Left ventricle myocardium superior (tissue), 1 donor: ENCODE measurements at places on chromosomes 12 and 14. TPM values are rescaled to one million over a fixed set of nuclear protein-coding genes. Genes with fewer than 3 reads are reported as not detected.

GRCh38 chr12:120234643-120235368 is 30.7 kb downstream of the PXN start:
- peak; percentile 89 for DNase-seq

DNA sequence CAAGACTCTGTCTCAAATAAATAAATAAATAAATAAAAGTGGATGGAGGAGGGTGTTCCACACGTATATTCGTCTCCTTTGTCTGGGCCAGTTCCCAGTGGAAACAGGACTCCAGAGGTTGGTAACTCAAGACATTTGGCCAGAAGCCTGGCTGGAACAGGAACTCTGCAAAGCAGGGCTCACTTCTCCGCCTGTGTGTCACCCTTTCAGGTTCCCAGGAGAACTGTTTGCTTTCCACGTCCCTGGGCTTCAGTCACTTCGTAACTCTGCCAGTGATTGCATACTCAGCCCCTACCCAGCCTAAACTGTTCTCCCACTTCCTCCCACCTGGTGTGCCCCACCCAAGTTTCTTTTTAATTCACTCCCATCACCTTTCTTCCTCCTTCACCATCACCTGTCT is 7.0 kb upstream of the UBE2N start:
- DNase-seq = no peak

- DNase-seq = no peak
These were observed 64.1 kb downstream of the E2F7 start for GRCh38 chr12:77001276-77001675.

GRCh38 chr14:68219407-68219806 is 399.8 kb downstream of the RAD51B start:
- DNase-seq = no peak

DNA sequence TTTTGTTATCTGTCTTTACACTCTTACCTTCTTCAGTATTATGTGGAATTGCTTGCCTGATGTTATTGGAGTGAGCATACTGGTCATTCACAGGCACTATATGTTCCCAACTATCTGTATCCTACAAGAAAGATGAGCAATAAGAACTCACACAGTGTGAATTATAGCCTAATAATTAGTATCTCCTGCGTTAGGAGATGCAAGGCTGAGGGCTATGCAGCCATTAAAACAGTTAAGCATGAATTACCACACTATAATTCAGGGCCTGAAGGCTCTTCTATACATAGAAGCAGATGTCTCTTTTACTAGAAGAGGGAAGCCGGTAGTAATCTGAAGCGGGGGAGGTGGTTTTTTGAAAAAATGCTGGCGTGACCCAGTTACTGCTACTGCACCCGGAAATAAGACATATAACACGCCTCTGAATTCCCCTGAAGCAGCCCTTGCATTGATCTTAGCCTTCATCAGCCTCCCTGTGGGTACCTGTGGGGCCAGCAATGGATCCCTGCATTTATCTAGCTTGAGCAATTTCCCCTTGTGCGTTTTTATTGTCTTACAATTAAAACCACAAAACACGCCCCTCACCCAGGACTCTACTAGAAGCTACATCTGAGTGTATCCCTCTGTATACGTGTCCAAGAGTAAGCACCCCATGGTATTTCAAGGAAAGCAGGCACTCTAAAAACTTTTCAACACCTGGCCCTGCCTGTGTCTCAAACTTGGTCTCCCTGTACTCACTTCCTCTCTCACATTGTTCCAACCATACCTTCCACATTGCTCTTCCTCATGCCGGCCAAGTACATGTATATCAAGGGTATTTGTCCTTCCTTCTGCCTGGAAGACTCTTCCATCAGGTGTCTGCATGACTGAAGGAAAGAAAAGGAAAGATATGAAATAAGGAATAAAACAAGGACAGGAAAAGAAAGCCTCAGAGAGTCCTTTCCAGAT is 210.9 kb upstream of the ARID2 start:
- no peak for DNase-seq

The ARMH4 gene
- 8.4 TPM for total RNA-seq

- DNase-seq = no peak
These were observed 7.0 kb downstream of the TNS2 start for GRCh38 chr12:53056901-53057300.

The GPR132 gene
- 1.3 TPM for total RNA-seq

GRCh38 chr12:104581005-104581570 is 124.3 kb downstream of the CHST11 start:
- DNase-seq = no peak

- peak; percentile 49 for DNase-seq
These were observed 2.6 kb upstream of the KLRK1 start for GRCh38 chr12:10392394-10392930.

GRCh38 chr14:37603688-37604251 is 8.3 kb downstream of the TTC6 start:
- no peak for DNase-seq

DNA sequence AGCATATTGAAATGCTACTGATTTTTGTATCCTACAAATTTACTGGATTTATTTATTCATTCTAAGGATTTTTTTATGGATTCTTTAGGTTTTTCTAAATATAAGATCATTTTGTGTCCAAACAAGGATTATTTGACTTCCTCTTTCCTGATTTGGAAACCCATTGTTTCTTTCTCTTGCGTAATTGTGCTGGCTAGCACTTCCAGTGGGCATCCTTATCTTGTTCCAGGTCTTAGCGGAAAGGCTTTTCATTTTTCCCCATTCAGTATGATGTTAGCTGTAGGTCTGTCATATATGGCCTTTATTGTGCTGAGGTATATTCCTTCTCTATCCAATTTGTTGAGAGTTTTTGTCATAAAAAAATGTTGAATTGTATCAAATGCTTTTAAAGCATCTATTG is 57.2 kb upstream of the RHOJ start:
- no peak for DNase-seq

The RIMBP2 gene
- total RNA-seq = 0.40 TPM

DNA sequence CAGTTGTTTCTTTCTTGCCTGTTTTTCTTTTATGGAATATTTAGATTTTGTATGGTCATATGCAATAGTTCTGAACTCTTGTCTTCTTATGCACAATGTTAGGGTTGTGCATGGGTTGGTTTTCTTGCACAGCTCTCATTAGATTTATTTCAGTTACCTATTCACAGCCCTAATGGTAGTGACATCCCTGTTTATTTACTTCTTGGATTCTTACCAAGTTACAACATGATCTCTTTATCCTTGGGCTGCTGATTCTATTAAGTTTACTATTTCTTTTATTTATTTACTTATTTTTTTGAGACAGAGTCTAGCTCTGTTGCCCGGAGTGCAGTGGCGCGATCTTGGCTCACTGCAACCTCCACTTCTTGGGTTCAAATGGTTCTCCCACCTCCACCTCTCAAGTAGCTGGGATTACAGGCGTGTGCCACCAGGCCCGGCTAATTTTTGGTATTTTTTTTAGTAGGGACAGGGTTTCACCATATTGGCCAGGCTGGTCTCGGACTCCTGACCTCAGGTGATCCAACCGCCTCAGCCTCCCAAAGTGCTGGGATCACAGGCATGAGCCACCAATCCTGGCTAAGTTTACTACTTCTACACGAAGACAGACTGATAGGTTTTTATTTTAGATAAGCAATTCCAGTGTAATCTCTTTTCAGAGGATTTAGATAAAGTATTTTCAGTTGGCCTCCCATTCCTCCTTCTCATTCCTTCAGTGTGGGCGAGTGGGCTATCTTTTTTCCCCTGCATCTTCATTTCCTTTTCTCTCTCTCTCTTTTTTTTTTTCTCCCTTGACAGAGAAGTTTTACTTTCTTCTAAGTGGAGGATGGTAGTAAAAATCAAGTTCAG is 395.1 kb upstream of the RGS6 start:
- DNase-seq = no peak

The MORN3 gene
- total RNA-seq = not detected

- no peak for DNase-seq
These were observed 7.8 kb upstream of the NEK9 start for GRCh38 chr14:75134644-75135043.
